ENCODE measurements at places on chromosomes 6 and 20.

DNA sequence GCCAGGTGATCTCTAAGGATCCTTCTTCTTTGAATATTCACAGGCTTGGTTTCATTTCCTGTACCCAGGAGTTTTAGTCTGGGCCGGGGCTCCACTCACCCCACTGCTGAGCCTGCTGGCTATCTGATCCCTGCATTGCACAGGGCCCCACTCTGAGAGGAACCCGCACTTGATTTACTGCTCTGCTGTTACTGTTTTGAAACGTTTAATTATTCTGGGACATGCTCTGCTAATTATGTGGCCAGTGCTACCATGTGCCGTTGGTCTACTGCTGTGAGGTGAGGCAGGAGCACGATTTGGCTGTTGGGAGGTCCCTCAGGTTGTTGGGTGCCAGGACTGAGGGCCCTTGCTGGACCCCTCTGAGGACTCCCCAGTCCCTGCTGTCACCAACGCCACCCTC is 108.7 kb upstream of the SIRPA start:
- DNase-seq: no peak

DNA sequence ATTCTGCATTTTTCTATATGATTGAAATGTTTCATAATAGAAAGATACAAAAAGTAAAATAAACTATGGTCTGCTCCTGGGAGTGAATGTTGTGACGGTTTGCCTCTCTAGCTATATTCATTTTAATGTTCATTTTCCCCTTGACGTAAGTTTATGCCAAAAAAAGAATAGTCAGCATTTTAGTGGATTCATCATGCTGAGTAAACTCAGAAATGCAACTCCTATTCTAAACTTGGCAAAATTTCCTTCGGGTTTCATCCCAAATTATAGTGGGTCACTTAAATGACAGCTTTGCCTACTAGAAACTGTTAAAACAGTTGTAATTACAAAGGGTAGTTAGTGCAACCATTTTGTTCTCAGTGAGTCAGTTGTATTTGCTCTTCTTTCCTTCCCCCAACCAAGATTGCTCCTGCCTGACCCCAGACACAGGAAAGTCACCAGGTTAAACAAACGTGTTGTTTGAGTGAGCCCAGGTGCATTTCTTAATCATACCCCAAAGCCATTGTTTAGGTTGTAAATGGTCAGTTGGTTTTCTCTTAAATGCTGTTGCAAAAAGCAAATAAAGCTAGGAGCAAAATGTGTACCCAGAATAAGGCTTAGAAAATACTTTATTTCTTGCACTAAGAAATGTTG is 482.3 kb upstream of the SOX4 start:
- peak; percentile 45 for DNase-seq

- DNase-seq: no peak
These were observed 72.9 kb upstream of the MYL9 start for GRCh38 chr20:36468149-36469000.

GRCh38 chr20:31680286-31681127 is 42.2 kb downstream of the BCL2L1 start:
- no peak for DNase-seq

DNA sequence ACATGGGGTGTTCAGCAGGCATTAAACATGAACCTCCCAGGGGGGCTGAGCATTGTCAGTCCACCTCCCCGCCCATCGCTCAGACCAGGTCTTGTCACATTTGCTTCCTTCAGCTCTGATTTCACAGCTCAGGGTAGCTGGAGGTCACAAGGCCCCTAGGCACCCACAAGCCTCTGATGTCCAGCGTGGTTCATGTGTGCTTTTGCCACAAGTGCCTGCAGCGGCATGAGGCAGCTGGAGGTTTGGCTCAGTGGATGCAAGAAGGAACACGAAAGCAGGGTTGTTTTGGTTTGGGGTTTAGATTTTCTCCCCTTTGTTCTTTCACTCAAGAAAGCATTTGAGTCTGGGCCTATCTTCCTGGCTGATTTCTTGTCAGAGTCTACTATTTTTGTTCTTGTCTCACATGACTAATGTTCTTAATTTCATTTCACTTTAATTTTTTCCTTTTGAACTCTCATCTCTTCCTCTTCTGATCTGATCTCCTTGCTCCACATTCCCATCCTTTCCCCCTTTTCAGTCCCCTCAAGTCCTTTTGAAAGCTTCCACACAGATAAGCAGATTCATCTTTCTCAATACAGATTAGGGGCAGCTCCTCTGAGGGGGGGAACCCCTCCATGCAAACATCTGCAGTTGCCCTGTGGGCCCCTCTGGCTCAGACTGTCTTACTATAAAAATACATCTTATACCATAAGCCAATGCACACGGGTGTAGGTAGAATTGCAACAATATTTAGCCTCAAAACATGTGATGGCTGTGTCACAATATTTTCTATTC is 68.1 kb upstream of the CEP85L start:
- DNase-seq: no peak

DNA sequence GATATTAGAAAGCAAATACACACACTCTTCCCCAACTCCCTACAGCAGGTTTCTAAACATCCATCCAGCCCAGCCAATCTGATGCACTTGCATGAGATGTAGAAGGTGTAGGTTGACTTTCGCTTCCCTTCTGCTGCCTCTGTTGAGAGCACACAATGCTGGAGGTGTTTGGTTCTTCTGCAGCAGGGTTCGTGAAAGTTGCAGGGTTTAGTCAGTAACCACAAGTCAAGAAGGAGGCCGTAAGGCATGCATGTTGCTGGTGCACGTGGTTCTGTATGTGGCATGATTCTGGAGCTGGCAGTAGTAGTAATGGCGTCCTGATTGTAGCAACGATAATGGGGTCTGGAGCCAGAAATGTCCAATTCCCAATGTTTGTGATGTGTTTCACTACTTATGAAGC is 53.0 kb downstream of the DEK start:
- no peak for DNase-seq

- DNase-seq: no peak
These were observed 39.0 kb upstream of the CD93 start for GRCh38 chr20:23125159-23125558.

DNA sequence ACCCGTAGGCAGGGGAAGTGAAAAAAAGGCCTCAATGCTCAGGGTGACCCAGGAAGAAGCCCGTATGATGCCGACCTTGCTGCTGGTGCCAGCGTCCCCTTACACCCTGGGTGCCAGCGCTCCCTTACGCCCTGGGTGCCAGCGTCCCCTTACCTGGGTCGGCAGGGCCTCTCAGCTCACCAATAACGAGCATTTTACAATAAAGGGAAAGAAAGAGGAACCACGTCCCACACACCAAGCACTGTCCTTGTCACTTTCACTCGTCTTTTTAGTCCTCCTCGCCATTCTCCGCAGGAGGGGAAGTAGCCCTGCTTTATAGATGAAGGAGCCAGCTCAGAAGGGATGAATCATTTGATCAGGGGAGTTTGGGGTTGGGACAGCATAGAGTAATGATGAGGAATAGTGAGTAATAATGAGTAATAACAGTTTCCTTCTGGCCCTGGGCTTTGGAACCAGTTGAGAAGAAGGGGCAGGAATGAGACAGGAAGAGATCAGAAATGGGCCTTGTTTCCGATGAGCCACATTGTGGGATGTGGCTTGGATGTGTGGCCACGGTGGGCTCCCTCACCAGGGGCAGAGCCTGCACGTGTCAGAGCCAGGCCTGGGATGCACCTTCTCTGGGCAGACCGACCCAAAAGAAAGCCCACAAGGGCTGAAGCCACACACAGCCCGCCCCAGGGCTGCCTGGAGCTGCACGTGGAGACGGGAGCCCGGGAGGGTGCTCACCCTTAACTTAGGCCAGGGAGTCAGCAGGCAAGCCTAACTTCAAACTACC is 75.7 kb downstream of the SYNJ2 start:
- DNase-seq: peak; percentile 84

DNA sequence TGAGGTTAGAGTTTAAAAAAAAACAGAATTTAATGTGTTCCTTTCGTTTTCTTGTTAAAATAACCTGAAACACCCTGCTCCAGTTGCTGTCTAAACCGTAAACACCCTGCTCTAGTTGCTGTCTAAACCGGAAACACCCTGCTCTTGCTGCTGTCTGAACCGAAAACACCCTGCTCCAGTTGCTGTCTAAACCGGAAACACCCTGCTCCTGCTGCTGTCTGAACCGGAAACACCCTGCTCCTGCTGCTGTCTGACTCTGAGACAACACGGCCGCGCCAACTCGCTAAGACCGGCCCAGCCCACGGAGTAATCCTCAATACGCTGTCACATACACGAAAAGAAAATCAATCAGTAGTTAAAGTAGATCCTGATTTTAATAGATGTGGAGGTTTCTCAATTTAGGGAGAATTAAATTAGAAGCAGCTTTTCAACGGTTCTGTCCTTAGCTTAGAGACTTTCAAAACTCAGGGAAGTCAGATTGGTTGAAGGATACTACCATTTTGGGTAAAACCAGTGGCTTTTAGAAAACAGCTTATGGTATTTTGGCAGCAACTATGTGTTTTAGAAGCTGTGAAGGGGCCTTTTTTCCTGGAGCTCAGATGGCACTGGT is 98.3 kb downstream of the RAMACL start:
- no peak for DNase-seq

DNA sequence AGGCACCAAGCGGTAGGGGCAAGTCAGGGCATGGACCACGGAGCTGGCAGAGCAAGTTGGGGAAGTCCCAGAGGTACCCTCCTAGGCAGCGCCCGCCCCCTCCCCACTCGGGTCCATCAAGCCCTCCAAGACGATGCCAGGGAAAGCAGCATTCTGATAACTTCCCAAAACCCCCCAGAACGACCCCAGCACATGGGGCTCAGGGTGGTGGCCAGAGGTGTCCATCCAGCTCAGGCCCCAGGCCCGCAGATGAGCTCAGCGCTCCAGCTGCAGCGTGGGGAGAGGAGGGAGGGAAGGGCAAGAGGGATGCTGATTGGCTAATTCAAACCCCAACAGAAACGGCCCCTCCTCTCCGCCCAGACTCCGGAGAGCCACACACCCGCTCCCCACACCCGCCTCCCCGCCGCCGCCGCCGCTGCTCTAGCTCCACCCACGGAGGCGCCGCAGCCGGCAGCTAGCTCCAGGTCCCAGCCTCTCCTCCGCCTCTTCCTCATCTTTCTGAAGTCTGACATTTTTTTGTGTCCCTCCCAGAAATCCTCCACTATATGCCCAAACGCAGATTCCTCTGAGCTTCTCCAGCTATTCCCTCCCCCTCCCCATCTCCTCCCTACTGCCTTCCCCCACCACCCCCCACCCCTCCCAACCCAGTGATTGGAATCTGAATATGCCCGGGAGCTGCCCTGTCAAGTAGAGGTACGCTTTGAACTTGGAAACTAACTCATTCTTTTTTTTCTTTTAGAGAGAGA is 40.3 kb upstream of the TLDC2 start:
- peak; percentile 53 for DNase-seq

DNA sequence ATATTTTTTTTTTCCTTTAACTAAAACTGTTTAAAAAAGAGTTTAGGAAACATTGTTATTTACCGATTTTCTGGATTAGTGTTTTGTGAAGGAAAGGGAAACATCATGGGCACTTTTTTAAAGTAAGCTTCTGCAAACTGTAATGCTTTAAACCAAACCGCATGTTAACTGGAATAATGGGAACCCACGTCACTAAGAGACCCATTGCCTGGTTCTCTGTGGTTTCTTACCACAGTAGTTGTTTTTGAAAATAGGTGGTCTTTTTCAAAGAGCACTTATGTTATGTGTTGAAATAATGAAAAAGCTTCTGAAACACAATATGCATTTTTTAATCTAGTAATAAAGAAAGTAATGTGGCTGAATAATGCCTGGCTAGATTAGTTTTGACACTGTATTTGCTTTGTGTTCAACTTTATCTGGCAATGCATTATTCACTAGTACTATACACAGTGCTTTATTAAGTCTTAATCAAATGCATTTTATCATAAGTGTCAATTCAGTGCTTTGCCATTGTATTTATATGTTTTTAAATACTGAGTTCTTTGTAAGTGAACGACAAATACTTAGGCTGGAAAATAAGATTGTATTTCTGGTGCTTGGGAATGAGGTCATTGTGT is 754.1 kb upstream of the FLRT3 start:
- DNase-seq: no peak

DNA sequence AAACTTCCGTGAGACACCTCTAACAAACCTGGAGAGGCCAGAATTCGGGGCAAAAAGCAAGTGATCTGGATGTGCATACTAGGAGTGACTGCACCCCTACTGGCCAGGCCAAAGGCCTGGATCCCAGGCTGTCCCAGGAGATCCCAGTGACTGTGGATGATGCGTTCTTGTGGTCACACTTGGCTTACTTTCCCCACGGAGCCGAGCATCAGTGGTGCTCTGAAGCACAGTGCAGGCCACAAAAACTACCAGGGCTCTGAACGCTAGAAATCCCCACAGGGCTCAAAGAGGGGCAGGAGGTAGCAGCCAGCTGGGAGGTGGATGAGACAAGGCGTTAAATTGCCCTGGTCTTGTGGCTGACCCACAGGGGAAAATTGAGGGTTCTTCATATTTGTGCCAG is 7.1 kb downstream of the TRIM26 start:
- no peak for DNase-seq

DNA sequence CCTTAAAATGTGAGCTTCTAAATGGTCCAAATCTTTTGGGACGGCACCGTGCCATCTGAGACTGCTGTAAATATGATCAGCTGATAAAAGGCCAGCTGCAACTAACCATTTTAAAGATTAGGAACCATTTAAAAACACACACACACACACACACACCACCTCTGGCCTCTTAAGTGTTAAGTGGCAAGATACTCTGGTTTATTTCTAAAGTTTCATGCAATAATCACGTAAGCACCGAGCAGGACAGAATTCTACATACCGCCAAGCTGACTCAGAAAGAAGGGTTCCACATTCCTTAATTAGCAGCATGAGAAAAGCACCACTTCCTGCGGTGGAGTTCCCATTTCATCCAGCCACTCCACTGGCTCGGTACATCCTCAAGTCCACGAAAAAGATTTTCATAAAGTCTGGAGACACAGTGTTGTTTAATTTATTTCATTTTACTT is 17.8 kb upstream of the ZNF217 start:
- DNase-seq: peak; percentile 90

DNA sequence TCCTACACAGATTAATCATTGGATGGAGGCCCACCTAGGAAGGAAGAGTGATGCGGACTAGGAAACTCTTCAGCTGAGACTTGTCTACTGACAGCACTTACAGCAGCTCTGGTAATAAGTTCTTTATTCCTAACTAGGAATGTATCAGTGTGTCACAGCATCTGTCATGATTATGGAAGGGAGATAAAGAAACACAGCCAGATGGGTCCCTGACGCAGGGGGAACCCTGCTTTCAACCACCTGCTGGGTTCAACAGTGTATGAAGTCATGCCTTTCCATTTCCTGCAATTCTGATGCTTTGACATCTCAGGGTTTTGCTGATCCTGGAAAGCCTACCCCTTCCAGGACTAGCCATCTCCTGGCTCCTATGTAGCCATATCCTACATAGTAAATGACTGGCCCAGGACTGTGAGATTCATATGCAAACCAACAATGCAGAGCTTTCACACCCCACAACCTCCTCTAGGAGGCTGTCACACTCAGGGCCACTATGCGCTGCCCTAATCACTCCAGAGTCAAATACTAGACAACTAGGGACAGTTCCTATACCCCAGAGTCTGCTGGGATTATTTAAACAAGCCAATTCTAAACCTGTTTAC is 29.0 kb upstream of the MANEA start:
- no peak for DNase-seq

- no peak for DNase-seq
These were observed 63.1 kb downstream of the SEC63 start for GRCh38 chr6:107894809-107895396.

GRCh38 chr20:38426006-38426897 is 8.9 kb downstream of the SNHG17 start:
- no peak for DNase-seq

All from Panc1 (cell line).